ENCODE measurements at places on chromosomes 12 and 14.

GRCh38 chr12:131635491-131636122, 75.3 kb upstream of the SFSWAP start:
- DNase-seq: no peak

- DNase-seq: no peak
Measured at GRCh38 chr14:95526483-95527386, 8.1 kb upstream of the GLRX5 start.

DNA sequence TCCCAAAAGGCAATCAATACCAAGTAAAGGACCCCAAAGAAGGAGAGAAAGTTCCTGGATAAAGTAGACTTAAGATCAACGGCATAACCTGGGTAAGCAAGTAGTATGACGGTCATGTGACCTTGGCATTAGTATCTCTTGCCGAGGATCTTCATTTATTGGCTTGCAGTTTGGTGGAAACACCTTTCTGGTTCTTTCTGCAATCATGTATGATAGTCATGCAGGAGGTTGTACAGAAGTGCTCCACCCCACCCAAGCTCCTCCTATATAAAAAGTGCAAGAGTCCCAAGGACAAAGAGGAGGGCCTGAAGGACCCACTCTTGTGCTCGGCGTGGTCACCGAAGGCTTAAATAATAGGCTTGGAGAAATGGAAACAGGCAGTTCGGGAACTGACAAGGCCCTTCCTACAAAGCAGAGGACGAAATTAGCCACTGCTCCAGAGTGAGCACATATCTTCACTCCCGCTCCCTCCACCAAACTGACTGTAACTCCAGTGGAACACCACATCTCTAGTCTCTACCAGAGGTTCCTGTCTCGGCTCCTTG, 750 bp downstream of the CS start:
- DNase-seq: no peak

- no peak for DNase-seq
Measured at GRCh38 chr12:29578731-29579130, 81.2 kb upstream of the OVCH1 start.

DNA sequence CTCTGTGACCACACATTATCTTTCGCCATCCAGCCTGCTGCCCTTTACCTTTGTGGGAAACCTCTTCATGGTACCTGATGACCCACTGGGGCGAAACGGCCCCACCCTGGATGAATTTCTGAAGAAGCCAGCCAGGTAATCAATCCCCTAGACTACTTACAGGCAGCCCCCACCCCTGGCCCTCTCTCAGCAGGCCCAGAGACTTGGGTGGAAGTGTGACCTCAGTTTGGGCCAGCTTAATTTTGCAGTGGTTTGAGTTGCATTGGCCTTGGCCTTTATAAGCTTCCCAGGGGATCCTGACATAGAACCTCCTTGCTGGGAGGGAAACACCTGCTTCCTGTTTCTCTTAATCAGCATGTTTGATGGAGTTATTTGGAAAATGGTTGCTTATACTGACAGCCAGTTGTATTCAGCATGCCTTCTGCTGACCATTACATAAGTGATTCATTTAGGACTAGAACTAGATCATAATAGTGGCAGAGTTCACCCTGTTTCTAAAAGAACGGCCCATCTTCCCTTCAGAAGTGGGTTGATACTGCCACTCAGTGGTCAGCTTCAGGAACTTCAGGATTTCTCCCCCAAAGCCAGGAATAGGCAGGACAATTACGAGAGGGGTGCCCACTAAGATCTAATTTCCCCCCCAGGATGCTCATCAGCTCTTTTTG, 6.1 kb downstream of the SDR39U1 start:
- peak; percentile 79 for DNase-seq

DNA sequence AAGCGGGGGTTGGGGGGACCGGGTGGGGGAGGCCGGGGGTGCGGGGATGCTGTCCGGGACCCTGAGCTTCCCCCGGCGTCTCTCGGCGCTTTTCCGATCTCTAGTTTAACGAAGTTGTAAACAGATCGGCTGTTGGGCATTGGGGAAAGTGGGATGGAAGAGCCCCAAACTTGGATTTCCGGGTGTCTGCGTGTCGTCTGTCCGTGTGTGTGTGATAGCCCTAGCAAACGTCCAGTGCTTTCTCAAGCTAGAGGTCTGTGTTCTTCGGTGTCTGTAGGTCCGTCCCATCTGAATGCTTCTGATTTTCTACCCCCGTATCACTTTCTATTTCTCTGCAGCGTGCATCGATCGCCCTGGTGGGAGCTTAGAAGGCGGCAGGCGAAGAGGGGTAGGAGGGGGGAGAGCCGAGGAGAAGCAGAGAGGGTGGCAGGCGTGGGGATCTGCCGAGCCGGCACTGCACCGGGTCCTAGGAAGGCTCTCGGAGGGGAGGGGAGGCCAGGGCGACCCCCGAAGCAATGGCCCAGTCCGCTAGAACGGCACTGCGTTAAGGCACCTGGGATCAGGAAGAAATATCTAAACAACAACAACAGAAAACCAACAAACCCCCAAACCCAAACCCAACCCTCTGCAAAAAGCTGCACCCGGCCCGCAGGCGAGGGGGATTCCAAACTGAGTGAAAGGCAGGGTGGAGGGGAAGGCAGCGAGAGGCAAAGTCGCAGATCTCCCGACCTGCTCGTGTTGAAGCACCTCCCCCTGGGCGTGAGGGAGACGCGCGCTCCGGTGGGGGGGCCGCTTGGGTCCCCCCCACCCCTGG, 1.0 kb downstream of the KCNA1 start:
- peak; percentile 5 for DNase-seq

GRCh38 chr12:26614011-26614616, 218.9 kb downstream of the ITPR2 start:
- DNase-seq: peak; percentile 37

DNA sequence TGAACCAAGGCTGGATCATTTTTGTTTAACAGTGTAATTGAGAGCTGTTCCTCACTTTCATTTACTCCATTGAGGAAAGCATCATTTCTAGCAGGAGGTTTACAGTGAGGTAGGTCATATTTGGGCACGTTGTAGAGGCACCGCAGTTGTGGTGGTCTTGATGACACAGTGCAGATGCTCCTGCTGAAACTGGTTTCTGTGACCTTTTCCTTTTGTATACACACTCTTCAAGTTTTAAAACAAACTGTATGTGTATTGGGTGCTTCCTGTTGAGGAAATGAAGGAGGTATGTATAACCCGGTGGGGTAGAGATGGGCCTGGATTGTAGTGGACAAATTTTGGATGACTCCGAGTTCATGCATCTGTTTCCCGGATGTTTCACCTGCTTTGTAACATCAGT, 456.3 kb upstream of the RGS6 start:
- no peak for DNase-seq

DNA sequence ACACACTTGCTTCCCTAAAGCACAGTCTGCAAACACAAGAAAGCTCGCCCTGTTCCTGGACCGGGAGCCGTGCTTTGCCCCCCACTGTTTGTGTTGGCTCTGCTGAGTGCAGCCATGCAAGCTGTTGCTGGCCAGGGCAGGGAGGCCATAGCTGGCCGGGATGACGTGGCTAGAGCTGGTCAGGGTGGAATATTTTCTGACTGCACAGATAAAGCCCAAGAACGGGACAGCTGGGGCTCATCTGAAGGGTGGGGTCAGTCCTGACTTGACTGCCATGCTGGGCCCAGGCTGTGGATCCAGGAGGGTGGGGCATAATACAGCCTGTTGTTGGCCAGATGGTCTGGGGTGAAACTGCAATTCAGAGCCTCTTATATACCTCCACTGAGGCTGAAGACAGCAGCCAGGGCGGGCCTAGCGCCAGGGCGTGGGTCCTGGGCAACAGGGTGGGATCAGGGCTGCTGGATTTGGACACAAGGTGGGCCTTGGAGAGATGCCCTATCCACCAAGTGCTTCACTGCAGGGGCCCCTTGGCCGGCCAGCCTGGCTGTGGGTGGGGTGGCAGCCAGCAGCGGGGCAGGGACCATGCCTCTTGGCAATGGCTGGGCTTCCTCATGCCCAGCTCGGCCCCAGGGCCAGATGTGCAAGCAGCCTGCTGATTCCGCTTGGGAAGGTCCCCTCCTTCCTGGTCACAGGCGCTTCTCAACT, 14.8 kb downstream of the KMT5A start:
- DNase-seq: peak; percentile 81

- peak; percentile 86 for DNase-seq
Measured at GRCh38 chr12:131860472-131861260, 32.5 kb downstream of the MMP17 start.

DNA sequence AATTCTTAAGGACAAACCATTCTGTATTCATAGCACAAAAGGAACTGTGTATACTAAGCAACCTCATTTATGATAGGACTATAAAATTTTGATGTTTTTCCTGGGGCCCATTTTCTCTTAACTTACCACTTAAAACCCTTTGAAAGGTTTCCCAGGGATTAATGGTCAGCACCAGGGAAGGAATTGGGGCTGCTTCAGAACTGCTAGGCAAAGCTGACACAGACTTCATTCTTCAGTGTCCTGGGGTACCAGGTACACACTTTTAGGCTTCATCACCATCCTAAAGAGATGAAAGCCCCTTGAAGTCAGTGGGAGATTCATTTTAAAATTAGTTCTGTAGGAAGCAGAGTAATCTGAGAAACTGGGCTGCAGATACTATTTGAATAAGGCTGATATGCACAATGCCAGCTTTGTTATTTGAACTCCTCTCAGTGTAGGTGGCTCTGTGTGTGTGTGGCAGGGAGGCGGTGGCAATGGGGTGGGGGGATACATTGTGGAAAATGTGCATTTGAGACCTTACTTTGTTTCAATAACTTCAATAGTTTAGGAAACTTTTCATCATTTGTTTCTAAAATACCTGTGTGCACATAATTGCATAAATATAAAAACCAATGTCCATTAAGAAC, 329.3 kb upstream of the DCN start:
- no peak for DNase-seq

- DNase-seq: peak; percentile 85
Measured at GRCh38 chr12:120259418-120260202, 5.9 kb downstream of the PXN start.

DNA sequence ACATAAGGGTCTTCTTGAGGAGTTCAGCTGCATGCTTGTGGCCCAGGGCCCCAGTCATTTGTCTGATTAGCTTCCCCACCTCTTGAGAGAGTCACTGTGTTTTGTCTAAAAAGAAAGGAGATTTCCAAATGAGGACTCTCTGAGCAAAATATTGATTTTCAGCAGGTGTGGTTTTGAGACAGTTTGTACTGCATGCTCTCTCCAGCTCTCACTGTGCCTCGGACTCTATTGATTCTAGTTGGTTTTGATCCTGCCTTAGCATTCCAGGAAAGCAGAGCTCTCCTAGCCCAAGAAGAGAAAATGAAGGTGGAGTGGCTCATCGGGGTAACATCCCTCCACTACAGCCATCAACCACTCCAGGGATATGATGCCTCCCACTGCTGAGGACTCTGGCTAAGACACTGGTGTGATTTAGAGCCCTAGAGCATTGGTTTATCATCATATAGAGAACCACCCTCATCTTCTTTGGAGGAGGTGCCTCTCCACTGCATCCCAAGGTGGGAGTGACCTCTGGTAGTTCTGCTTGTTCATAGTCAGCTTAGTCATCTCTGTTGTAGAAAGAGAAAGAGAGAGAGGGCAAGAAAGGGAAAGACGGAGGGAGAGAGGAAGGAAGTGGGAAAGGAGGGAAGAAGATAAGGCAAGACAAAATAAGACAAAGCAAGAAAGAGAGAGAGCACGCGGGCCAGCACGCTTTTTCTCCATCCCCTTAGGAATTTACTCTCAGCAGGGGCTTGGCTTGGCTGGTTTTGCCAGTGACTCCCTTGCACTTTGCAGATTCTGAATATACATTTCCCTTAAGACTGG, 365.6 kb downstream of the DPF3 start:
- DNase-seq: no peak

- DNase-seq: no peak
Measured at GRCh38 chr12:57058454-57058853, 8.5 kb upstream of the MYO1A start.

- DNase-seq: no peak
Measured at GRCh38 chr14:23008831-23009230, 1.1 kb downstream of the C14orf93 start.

- no peak for DNase-seq
Measured at GRCh38 chr14:60134702-60135101, 30.5 kb downstream of the DHRS7 start.

DNA sequence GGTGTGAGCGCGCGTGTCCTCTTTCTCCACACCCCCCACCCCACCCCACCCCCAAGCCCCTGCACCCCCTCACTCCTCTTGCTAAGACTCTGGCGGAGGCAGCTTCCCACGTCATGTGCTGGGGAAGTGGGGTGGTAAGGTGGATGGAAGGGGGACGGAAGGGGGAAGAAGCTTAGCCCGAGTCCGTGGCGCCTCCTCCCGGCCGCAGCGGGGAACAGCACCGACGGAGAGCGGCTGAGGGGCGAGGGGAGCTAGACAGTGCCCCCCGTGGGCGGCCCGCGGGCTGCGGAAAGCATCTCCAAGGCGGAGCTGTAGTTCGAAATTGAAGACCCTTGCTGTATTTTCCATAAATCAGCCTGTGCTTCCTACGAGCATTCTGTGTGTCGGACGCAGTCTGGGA, 588 bp upstream of the GRIN2B start:
- DNase-seq: no peak

- peak; percentile 4 for DNase-seq
Measured at GRCh38 chr12:123713398-123713797, 1.2 kb downstream of the ATP6V0A2 start.

DNA sequence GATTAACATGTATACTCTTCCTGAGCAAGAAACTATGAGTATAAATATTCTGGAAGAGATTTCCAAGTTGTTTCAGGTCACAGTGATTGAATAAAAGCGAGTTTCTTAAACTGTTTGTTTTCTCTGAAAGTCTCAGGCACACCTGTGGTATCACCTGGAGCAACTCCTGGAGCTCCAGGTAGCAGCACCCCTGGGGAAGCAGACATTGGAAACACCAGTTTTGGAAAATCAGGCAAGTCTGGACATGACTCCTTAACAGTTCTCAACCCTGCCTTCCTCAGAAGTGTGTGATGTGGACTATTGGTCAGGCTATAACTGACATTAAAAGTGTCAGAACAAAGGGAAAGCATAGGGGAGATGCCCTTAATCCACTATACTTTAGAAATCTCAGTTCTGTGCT, 217.6 kb upstream of the CNTN1 start:
- no peak for DNase-seq

- DNase-seq: peak; percentile 72
Measured at GRCh38 chr12:124599074-124599999, 31.9 kb upstream of the NCOR2 start.

DNA sequence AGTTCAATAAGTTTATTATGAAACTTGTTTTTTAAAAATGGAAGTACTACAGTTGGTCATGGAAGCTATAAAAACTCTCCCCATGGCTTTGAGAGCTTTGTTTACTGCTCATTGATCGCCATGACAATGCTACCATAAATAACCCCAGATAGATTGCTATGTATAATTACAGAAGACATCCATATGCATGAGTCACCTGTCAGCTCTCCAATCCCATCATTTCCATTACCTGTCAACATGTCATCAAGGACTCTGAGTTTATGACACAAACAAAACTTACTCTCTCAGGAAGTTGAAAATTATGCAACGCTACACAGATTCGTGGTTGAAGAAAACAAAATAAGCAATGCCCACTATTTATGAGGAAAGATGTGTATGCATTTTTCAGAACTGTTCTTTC, 144.4 kb downstream of the SEC23A start:
- peak; percentile 25 for DNase-seq

GRCh38 chr12:25249931-25250738, 594 bp downstream of the KRAS start:
- peak; percentile 9 for DNase-seq

- DNase-seq: peak; percentile 50
Measured at GRCh38 chr14:33120341-33120740, 181.7 kb downstream of the NPAS3 start.

All from AG10803 (cell line).